ENCODE measurements at places on chromosomes 7 and 10.

DNA sequence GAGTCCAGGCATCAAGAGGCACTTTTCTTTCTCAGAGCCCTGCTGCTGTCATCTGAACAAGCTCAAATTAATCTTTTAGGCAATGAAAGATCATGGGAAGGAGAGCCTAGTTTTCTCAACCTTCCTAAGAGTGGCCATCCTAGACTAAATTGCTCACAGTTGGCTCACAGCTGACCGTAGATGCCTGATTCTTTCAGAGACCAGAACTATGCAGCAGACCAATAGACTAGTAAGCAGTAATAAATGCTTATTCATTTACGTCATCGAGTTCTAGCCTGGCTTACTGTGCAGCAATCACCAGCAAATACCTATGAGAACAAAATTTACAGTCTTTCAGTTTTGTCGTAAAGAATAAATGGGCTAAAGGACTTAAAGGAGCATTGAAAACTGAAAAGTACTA, 602.9 kb upstream of the GHITM start:
- no peak for DNase-seq

DNA sequence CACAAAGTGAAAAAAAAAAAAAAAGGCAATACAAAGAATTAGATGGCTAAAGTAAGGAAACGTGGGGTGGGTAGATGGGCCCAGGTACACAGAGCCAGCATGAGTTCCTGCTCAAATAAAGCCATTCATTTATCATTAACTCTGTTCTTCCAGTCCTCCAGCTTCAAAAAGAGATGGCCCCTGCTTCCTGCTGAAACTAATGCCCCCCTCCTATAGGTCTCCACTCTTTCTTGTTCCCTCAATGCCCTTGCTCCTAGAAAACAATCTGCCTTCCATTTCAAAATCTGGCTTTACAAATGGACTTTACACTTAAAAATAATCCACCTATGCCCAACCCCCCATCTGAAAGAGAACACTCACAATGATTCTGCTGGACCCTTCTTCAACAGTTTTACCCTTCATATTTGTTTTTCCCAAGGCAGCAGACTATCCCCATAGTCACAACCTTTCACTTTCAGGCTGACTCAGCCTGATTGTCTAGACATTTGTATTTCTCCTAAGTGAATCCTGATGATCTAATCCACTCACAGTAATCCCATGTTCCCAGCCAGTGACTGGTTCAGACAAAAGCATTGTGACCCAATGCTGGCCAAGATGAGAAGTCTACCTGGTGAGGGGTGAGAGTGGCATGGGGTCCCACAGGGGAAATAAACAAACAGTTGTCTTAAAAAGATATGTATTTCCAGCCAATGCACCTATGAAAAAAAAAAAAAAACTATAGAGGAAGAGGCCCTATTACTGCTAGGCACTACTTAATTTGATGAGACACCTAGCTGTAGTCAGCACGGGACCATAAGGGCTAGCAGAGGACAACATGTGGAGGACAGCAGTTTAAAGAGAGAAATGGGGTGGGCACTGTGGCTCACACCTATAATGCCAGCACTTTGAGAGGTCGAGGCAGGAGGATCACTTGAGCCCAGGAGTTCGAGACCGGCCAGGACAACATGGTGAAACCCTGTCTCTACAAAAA, 74.6 kb upstream of the GRID1 start:
- no peak for DNase-seq

DNA sequence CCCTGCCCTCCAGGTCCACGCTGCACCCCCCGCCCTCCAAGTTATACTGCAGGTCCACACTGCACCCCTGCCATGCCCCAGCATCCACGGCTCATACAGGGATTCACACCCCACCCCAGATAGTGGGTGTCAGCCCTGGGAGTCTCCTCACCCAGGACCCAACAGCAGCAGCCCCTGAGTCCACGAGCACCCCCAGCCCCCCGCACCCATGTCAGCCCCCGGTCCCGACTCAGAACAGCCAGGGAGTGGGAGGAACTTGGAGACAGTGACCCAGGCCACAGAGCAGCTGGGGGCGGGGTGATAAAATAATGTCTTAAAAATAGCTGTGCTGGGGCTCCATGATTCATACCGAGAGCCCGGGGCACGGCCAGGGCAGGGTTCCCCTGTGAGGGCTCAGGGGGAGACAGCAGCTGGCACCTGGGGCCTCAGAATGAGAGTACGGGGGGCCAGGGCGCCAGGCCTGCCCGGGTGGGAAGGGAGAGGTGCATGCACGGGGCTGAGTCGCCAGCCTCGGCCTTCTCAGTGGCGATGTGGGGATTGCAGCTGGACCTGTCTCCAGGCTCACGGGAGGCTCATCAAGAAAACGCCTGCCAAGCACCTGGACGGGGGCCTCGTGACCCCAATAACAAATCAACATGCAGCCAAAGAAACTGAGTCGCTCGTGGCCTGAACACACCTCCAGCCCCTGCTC, 29.8 kb downstream of the ADAP1 start:
- DNase-seq, result no peak

- DNase-seq, result no peak
These were observed 594.9 kb upstream of the IGFBP3 start for GRCh38 chr7:46515844-46516590.

- no peak for DNase-seq
These were observed 1086.9 kb downstream of the NRG3 start for GRCh38 chr10:82961864-82962263.

- DNase-seq, result no peak
These were observed 536.8 kb upstream of the NRP1 start for GRCh38 chr10:33871061-33871956.

GRCh38 chr10:17779784-17780183, 27.8 kb downstream of the TMEM236 start:
- DNase-seq, result no peak

DNA sequence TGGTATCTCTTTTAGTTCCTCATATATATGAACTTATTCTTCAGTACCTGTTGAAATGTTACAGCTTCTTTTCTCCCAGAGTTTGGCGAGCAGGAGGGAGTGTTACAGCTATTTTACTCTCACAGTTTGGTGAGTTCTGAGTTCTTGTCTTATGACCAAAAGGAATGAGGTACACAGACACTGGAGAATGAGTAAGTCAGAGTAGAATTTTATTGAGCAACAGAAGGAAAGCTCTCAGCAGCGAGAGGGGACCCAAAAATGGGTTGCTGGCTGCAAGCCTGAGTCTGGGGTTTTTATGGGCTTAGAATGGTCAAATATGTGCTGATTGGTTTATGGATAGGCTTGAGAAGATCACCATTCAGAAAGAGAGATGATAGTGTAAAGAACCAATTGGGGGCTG, 175.2 kb downstream of the CDK14 start:
- DNase-seq, result no peak

- no peak for DNase-seq
These were observed 16.3 kb downstream of the SMURF1 start for GRCh38 chr7:99127636-99128035.

- no peak for DNase-seq
These were observed 260.8 kb downstream of the FGFR2 start for GRCh38 chr10:121337427-121337826.

- no peak for DNase-seq
These were observed 229.0 kb downstream of the STK31 start for GRCh38 chr7:23938937-23939552.

DNA sequence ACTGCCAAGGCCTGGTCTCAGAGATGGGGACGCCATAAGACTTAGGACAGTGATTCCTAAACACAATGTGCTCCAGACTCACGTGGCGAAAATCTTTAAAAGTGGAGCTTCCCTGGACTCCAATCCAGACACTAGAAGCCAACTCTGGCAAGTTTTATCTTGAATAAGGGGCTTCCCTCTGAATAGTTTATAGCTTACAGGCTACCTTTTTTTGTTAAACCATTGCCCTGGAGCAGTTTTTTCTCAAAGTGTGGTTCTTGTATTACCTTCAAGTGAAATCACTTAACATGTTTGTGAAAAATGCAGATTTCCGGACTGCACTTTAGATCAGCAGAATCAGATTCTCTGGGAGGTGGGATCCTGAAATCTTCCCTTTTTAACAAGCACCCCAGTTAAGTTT, 171.7 kb upstream of the PHF14 start:
- no peak for DNase-seq

- DNase-seq, result no peak
These were observed 175.6 kb downstream of the SKIDA1 start for GRCh38 chr10:21349912-21350286.

Measured in anterior cingulate cortex (tissue), 58 donors.